Daoy (cell line): ENCODE measurements at places on chromosomes 5 and 9. TPM values are rescaled to one million over a fixed set of nuclear protein-coding genes. Genes with fewer than 3 reads are reported as not detected.

- DNase-seq = no peak
Measured at GRCh38 chr5:10064546-10065195, 185.0 kb downstream of the ATPSCKMT start.

DNA sequence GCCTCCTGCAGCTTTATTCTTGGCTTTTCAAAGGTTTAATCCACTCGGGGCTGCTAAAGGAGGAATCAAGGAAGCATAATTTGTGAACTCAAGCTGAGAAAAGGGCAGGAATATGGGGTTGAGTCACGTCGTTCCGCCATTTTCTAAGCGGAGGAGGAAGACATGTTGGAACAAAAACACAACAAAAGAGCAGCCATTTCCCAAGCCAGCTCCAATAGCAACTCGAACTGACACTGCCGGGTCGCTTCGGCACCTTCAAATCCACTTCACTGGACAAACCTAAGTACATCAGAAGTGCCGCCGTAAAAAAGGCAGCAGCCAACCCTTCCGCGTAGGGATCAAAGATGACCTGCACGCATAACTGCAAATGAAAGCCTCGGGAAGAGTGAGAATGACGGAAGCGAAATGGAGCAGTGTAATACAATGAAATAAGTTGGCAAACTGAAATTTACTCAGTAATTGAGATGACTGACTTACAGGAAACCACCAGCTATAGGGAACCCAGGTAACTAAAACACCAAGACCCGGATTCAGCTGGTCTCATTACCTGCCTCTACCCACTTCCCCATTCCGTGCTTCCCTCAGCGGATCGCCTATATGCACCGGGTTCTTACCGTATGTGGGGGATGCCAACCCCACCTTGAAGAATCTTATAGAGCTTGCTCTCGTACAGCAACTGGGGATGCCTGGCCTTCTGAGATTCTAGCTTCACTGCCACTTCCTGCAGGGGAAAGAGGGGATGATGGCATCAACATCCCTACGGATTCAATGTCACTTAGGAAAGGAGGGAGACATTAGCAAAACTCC lies 1.6 kb downstream of the CSNK1A1 start:
- DNase-seq = peak; percentile 69

DNA sequence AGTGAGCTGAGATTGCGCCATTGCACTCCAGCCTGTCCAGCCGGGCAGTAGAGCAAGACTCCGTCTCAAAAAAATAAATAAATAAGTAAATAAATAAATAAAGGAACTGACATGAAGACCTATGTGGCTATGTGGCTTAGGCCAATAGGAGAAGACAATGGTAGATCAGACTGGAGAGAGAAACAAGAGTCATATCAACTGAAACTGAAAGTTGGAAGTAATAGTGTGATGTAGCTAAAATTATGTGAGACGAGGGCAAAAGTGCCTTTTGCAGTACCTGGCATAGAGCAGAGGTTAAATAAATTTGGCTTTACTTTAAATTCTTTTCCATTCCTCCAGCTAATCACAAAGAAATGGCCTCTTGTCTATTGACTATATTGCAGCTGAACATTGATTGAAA lies 7.3 kb downstream of the FBP2 start:
- no peak for DNase-seq

GRCh38 chr9:73118898-73119554 lies 32.6 kb upstream of the ANXA1 start:
- peak; percentile 91 for DNase-seq

DNA sequence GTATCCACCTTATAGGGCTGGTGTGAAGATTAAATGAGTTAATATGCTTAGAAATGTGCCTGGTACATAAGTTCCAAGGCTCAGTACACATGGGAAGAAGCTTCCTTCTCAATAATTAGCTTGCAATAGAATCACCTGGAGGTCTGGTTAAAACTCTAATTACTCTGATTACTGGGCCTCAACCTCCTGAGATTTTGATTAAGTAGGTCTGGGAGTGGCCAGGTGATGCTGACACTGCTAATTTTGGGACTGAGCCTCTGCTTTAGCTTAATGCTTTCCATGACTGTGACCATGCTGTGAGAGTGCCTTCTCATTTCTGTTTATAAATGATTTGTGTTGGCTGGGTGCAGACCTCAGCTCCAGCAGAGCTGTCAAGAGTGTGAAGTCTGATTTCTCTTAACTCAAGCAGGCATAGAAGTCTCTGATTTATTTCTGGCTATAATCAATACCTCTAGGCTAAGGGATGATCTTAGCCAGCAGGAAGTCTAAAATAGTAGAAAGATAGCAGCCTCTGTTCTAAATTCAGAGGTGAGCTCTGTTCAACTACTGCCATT lies 85.3 kb upstream of the ZNF608 start:
- DNase-seq = no peak

DNA sequence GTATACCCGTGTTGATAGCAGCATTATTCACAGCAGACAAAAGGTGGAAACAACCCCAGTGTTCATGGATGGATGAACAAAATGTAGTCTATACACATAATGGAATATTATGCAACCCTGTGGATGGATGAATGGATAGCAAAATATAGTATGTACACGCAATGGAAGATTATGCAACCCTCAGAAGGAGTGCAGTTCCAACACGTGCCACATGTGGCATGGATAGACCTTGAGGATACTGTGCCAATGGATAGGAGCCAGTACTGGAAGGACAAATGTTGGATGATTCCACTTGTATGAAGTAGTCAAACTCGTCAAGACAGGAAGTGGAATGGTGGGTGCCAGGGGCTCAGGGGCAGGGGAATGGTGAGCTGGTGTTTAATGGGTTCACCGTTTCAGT lies 44.9 kb downstream of the PLEKHG4B start:
- no peak for DNase-seq

- DNase-seq = peak; percentile 41
Measured at GRCh38 chr5:151156507-151157420, 815 bp downstream of the ANXA6 start.

DNA sequence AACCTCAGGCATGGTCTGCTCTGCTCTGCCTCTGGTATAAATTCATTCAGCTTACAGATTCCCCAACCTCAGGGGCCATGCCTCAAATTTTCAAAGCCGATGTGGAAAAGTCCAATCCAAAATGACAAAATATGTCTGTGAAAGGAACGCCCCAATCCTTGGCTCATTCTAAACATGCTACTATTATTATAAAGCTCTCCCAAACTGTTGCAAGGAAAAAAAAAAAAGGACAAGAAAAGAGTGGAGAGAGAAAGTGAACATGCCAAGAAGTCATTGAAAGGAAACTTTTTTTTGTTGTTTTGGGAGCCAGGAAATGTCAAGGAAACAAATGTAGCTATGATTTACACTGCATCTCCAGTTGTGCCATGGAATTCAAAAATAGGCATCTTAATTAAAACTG lies 3.8 kb downstream of the COL23A1 start:
- DNase-seq = no peak

DNA sequence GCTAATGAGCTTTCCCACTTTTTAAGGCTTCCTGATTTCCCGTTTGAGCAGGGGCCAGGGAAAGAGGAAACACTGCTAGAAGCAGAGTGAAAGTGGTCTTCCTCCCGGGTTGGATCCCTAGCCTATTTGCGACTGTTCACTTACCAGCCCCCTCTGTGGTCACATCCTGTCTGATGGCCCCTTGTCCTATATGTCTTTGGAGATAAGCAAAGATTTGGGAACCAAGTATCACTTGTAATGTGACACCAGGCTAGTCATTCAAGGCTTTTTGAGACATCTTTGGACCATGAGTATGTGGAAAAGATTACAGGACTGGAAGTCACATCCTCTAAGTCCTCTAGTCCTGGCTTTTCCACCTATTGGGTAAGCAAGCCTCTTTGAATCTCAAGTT lies 6.1 kb downstream of the DNAJB5 start:
- no peak for DNase-seq

DNA sequence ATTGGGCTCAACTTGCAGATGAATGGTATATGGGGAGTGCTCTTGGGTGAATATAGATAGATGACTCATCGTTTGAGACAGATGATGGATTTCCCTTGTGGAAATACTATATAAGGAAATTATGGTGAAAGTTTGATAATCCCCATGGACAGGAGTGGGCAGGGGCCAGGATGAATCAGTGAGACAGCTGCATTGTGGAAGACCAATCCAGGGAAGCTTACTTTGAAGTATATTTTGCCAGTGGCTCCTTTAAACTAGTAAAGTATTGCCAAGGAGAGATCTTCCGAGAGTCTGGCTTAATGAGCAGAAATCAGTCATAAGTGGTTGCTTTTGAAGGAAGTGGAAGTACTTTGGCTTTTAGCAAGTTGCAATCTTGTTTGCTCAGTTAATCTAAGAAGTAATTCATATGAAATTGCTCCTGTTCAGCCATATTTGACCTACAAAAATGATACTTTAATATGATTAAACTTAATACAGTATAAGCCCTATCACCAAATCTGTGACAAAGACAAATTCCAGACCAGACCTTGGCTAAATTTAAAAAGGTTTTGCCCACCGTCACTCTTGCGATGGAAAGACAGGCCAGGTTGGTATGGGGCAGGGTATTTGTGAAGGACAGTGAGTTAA lies 9.3 kb upstream of the TNC start:
- peak; percentile 68 for DNase-seq

KIF27 gene
- 2.2 and 2.7 TPM in 2 replicates for total RNA-seq
